ENCODE measurements at places on chromosomes 11 and 22.

DNA sequence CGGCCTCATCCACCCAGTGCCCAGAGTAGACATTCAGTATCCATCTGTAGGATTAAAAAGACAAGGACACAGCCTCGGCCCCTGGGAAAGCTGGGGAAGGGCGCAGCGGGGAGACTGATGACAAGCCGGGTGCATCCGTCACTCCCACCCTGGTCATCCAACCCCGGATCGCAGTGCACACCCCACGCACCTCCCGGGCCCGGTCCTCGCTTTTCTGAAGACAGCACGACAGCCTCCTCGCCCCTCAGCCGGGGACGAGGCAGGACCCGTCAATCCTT, 1.1 kb downstream of the FCHSD2 start:
- DNase-seq, result peak; percentile 70

GRCh38 chr22:17232406-17232805, 13.2 kb upstream of the ADA2 start:
- DNase-seq, result no peak

DNA sequence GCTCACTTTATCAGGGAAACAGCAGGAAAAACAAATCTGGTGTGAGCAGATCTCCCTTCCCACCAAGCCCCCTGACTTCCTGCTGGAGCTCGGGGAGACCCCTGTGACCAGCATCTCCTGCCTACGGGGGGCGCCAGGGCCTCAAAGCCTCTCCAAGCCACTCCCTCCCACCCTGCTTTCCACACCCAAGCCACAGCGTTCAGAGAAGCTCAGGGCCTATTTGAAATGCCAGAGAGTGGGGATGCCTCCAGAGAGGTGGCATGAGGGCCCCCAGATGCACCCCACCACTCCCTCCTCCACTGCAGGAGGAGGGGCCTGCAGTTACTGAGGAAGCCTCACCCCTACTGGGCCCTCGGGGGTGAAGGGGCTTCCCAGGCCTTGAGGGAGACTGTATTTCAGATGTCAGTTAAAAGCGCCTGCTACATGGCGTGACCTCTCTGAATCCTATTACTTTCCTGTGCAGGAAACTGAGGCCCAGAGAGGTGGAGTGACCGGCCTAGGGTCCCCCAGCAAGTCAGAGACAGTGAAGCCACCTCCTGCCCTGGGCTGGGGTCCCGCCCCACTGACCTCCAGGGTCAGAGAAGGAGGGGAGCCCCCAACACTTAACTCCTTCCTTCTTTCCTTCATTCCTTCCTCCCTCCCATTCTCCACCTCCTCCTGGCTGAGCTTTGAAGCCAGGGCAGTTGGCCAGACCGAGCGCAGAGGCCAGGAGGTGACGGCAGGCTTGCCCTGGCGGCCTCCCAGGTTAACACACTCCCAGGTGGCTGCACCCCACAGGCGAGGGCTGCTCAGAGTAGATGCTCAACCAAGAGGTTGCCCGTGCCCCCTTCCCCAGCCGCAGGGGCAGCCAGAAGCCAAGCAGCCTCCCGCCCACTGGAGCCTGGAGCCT, 6.0 kb upstream of the CDKN1C start:
- no peak for DNase-seq

DNA sequence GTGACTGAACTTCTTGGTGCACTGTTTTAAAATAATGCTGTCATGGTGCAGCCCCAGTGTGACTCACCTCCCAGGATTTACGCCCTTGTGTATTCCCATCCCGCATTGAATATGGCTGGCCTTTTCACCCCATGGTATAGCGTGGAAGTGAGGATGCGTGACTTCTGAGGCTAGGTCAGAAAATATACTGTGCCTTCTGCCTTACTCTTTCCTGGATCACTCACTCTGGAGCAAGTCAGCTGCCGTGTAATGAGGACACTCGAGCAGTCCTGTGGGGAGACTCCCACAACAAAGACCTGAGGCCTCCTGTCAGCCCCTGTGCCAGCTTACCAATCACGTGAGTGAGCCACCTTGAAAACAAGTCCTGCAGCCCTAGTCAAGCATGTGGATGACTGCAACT, 471.9 kb upstream of the KIRREL3 start:
- no peak for DNase-seq

GRCh38 chr22:47452184-47452583, 689.7 kb downstream of the TBC1D22A start:
- DNase-seq, result no peak

- DNase-seq, result no peak
These were observed 355.6 kb upstream of the DDI1 start for GRCh38 chr11:103680826-103681225.

GRCh38 chr11:26134053-26134452, 197.9 kb upstream of the ANO3 start:
- DNase-seq, result no peak

DNA sequence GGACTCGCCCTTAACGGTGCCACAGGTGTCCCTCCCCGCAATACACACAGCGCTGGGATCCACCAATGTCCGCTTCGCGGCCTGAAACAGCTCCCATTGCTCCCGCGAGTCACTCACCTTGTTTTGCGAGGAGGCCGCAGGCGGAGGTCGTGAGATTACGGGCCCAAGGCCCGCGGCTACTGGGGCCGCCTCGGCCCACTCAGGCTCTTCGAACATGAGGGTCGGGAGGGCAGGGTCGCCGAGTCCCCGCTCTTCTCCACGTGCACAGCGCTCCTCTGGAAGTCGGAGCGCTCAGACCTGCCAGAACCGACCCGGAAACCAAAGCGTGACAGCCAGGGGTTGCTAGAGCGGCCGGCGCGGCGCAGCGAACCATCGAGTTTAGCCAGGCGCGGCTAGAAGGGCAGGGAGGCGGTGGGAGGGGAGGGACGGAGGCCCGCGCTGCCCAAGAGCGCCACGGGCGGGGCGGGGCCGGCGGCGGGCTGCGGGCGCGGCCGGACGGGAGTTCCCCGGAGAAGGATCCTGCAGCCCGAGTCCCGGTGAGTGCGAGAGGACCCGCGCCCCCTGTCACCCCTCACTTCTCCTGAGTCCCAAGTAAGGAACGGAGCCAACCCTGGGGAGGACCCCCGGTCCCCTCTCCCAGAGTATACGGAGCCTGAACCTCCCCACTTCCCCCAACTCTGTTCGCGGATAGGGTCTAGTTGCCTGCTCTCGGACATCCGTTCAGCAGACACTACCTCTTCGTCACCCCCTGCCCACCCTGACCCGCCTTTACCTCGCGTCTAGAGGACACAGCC, at the start of the genes ILK and RRP8:
ILK (plus strand) TSS at position 488 of the 794 bp plus-strand sequence. CDS start 498 bp downstream, outside the sequence.
RRP8 (minus strand) TSS at position 330 of the 794 bp plus-strand sequence; CDS start at position 216, 114 bp downstream.
- DNase-seq, result peak; percentile 94

GRCh38 chr11:1233351-1234053, 10.6 kb downstream of the MUC5B start:
- peak; percentile 48 for DNase-seq

DNA sequence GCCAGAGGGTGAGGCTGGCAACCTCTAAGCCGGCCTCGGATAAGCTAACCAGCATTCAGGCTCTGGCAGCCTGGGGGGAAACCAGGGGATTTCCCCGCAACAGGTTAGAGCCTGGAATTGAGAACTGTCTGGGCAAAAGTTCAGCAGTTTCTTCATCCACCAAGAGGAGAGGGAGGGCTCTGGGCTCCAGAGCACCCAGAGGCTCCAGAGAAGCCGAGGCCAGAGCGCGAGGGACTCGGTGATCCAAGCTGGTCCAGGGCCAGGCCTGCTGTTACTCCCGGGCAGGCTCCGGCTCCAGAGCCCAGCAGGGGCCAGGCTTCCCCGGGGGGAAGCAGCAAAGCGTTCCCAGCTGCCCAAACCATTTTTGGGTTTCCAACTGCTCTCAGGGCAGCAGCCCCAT, 13.3 kb upstream of the SH3BP1 start:
- DNase-seq, result no peak
